ENCODE measurements at places on chromosomes 5 and 9. TPM values are rescaled to one million over a fixed set of nuclear protein-coding genes. Genes with fewer than 3 reads are reported as not detected.

The OLFM1 gene
- 4.0 TPM for total RNA-seq

GRCh38 chr9:115234094-115234493 lies 116.1 kb upstream of the TNC start:
- DNase-seq: no peak

DNA sequence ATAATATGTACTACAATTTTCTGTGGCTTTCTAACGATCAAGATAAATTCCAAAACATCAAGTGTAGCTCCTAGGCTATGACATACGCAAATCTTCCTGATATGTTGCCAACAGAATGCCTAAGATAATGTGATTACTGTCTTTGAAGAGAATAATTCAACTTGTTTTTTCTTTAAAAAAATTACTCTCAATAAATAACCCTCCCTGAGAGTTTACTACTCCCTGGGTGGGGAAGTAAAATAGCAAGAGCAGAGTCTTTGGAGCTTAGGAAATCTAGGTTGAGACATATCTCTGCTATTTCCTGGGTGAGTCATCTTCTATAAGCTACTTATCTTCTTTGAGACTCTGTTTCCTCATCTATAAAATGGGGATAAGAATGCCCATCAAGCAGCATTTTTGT lies 201.2 kb downstream of the ACTL7B start:
- DNase-seq: no peak

DNA sequence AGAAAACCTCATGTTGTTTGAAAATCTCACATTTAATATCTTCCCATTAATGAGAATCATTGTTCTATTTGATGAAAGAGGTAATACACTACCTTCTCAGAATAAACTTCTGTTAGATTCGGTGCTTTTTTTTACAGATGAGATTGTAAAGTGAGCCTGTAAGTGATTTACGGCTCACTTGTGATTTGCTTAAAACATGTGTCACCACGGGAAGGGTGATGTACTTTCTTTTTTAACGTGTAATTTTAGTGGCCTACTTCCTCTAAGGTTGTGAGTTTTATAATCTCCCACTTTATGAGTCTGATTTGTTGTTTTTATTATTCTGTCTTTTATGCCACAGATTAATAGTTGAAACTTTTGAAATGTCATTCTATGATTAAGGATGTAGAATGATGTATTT lies 15.9 kb downstream of the ANXA1 start:
- no peak for DNase-seq

The NPR2 gene
- 8.6 TPM for total RNA-seq

The MARCOL gene
- not detected for total RNA-seq

- no peak for DNase-seq
Measured at GRCh38 chr9:124137009-124137943, 120.5 kb upstream of the NEK6 start.

The SLC6A3 gene
- 0.32 TPM for total RNA-seq

GRCh38 chr9:29006628-29007027 lies 1433.3 kb upstream of the C9orf72 start:
- no peak for DNase-seq

The MELK gene
- 112 TPM for total RNA-seq

The ARHGEF37 gene
- 1.7 TPM for total RNA-seq

- DNase-seq: no peak
Measured at GRCh38 chr9:104948277-104948676, 20.3 kb upstream of the ABCA1 start.

The BRD3 gene
- total RNA-seq: 21.7 TPM
